ENCODE measurements at places on chromosomes 3 and 15. TPM values are rescaled to one million over a fixed set of nuclear protein-coding genes. Genes with fewer than 3 reads are reported as not detected.

GRCh38 chr3:107798381-107798780, 275.6 kb downstream of the BBX start:
- peaks cover 25% of the 10 kb centered on the region for H3K36me3 ChIP-seq
- no peak overlapping the region for H3K4me3 ChIP-seq
- no peaks in the 10 kb centered on the region for H3K27me3 ChIP-seq
- DNase-seq: no peak

GRCh38 chr3:61058836-61059235, 192.4 kb downstream of the FHIT start:
- H3K27me3 ChIP-seq: no peaks in the 10 kb centered on the region
- no peak overlapping the region for H3K4me3 ChIP-seq
- no peaks in the 10 kb centered on the region for H3K4me1 ChIP-seq
- no peaks in the 10 kb centered on the region for H3K36me3 ChIP-seq

The PIGB gene
- total RNA-seq: 46.6 TPM

DNA sequence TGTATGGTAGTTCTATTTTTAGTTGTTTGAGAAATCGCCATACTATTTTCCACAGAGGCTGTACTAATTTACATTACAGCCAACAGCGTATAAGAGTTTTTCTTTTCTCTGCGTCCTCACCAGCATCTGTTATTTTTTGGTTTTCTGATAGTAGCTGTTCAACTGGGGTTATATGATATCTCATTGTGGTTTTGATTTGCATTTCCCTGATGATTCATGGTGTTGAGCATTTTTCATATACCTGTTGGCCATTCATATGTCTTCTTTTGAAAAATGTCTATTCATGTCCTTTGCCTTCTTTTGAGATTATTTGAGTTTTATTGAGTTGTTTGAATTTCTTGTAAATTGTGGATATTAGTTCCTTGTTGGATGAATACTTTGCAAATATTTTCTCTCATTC, 114.6 kb downstream of the LRRK1 start:
- H3K4me3 ChIP-seq: no peak overlapping the region
- no peak for DNase-seq
- H3K27me3 ChIP-seq: no peaks in the 10 kb centered on the region
- H3K27ac ChIP-seq: peak overlapping the region; percentile 51
- H3K4me1 ChIP-seq: peaks cover 30% of the 10 kb centered on the region

DNA sequence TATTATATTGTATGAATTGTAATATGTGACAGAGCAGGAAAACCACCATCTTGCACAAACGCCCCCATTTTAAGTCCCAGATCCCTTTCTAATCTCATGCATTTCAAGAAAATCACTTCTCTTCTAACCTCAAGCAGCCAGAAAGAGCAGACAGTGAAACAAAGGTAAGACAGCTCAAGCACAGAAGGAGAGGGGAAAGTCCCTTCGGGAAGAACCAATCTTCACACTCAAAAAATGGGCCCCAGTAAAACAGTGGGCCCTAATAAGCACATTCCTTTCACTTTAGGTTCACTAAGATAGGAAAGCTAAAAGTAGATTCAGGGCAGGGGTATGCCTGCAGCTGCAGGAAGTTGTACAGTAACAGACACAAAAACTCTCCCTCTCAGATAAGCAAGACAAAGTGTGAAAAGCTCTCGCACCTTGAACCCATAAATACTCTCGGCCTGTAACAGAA, 1268.7 kb downstream of the SI start:
- H3K4me3 ChIP-seq: no peak overlapping the region
- H3K27ac ChIP-seq: no peak overlapping the region
- no peaks in the 10 kb centered on the region for H3K4me1 ChIP-seq
- H3K27me3 ChIP-seq: no peaks in the 10 kb centered on the region
- H3K36me3 ChIP-seq: no peaks in the 10 kb centered on the region
- no peak for DNase-seq

- no peak overlapping the region for H3K4me3 ChIP-seq
- H3K4me1 ChIP-seq: no peaks in the 10 kb centered on the region
- H3K27ac ChIP-seq: no peak overlapping the region
- DNase-seq: no peak
- no peaks in the 10 kb centered on the region for H3K36me3 ChIP-seq
- no peaks in the 10 kb centered on the region for H3K27me3 ChIP-seq
Observed at GRCh38 chr15:25852661-25853524, 10.2 kb downstream of the ATP10A start.

The PIERCE2 gene
- total RNA-seq: 6.9 TPM

DNA sequence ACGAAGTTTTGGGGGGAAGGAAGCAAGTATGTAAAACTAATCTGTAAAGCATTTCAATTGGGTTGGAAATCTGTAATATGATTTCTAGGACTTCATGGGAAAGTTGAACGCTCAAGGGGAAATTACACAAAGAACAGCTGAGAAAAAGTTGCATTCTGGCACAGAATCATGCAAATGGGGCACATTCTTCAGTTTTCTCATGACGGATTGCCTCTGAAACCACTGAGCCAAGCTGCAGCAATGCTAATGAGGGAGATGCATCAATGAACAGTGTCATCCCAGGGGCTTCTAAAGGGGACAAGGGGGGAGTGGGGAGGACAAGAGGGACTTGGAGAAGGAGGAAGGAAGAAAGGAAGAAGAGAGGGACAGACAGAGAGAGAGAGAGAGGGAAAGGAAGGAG, 291.4 kb upstream of the ATP11B start:
- DNase-seq: no peak
- no peak overlapping the region for H3K27ac ChIP-seq
- no peak overlapping the region for H3K4me3 ChIP-seq
- no peaks in the 10 kb centered on the region for H3K27me3 ChIP-seq

DNA sequence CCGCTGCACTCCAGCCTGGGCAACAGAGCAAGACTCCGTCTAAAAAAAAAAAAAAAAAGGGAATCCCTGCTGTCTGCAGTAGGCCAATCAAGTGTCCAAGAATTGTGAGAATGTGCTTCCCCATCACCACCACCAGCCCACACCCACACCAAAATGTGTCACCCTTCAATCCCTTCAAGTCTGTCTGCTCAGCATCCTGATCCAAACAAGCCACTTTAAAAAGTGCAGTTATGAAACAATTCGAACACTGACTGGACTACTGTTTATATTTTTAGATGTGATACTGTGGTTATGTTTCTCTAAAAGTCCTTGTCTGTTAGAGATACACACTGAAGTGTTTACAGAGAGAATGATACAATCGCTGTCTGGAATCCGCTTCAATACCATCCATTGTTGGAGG, 78.1 kb upstream of the CGNL1 start:
- DNase-seq: no peak
- no peak overlapping the region for H3K27ac ChIP-seq
- peaks cover 14% of the 10 kb centered on the region for H3K4me1 ChIP-seq
- no peaks in the 10 kb centered on the region for H3K36me3 ChIP-seq

The UBL7 gene
- total RNA-seq: 84.2 TPM

- H3K4me3 ChIP-seq: no peak overlapping the region
- no peak overlapping the region for H3K27ac ChIP-seq
- DNase-seq: no peak
- H3K27me3 ChIP-seq: no peaks in the 10 kb centered on the region
- no peaks in the 10 kb centered on the region for H3K4me1 ChIP-seq
Observed at GRCh38 chr3:184656829-184657681, 54.8 kb downstream of the MAGEF1 start.

DNA sequence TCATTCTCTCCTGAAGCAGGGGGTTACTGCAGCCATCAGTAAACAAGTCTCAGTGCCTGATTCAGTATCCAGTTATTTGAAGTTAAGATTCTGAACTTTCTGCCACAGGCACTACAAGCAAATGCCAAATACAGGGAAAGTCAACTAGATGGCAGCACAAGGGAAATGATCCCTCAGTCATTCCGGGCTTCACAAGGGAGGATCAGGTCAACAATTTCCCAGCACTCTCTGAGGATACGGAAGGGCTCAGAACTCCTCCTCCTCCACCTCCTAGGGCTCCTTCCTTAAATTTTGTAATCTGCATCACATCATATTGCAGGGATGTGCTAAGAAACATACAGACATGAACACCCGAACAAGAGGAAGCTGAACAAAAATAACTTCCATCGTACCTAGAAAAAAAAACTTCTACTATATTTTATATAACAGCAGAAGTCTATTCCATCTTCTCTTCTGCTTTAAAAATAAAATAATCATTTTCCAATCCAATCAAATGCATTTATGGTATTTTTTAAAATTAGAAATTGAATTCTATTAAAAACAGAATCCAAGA, 187.1 kb downstream of the FMN1 start:
- H3K27ac ChIP-seq: no peak overlapping the region
- DNase-seq: no peak

- no peaks in the 10 kb centered on the region for H3K36me3 ChIP-seq
- peak; percentile 47 for DNase-seq
Observed at GRCh38 chr15:50840520-50840919, 68.0 kb upstream of the AP4E1 start.

DNA sequence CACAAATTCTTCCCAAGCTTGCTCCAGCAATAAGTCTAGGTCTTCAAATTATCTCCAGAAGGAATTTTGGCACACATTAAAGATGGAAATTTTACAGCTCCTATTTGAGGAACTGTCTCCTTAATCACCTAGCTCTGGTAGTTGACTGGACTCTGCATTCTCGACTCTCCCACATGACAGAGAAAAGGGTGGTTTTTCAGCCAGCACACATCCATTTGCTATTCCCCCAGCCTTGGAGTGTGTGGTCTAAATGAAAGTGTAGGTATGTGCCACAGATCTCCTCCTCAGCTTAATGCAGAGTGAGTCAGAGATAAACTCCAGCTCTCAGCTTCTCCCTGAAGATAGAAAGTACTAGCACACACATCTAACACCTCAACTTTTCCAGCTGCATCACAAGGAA, 62.2 kb upstream of the ALCAM start:
- no peaks in the 10 kb centered on the region for H3K4me1 ChIP-seq
- no peak overlapping the region for H3K27ac ChIP-seq
- H3K36me3 ChIP-seq: no peaks in the 10 kb centered on the region
- no peak overlapping the region for H3K4me3 ChIP-seq

The CNBP gene
- total RNA-seq: 277 TPM

DNA sequence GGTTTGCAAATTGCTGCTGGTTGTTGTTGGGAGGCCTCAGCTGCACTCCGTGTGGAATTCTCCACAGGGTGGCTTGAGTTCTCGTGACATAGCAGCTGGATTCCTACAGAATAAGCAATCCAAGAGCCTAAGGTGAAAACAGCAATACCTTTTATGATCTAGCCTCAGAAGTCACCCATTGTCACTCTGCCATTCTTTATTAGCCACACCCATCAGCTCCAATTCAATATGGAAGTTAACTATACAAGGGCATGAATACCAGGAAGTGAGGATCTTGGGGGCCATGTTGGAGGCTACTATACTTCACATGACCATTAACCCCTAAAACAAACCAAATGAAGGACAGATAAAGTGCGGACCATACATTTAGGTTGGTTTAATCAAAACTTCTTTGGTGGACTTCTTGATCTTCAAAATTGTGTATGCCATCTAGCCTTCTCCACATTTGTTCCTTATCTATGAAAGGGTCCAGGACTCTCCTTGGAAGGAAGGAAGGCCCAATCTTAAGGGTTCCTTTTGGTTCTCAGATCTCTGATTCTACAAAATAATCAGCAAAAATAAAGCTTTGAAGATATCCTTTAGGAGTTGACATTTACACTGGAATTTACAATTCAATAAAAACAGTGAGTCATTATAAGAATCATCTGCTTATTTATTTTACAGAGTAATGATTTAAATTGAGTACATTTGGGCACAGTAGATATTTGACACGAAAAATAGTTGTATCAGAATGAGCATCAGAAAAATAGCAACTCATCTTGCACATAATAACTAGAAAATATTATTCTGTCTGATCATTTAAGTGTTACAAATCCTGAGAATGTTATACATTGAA, 21.5 kb downstream of the CIAO2A start:
- no peak overlapping the region for H3K27ac ChIP-seq
- no peaks in the 10 kb centered on the region for H3K27me3 ChIP-seq
- H3K4me1 ChIP-seq: peaks cover 7% of the 10 kb centered on the region

- no peak for DNase-seq
- H3K4me1 ChIP-seq: no peaks in the 10 kb centered on the region
- H3K4me3 ChIP-seq: no peak overlapping the region
Observed at GRCh38 chr3:132009241-132009640, 25.6 kb downstream of the CPNE4 start.

- no peaks in the 10 kb centered on the region for H3K27me3 ChIP-seq
- peak; percentile 63 for DNase-seq
- peak overlapping the region; percentile 72 for H3K4me3 ChIP-seq
- H3K4me1 ChIP-seq: peaks cover 79% of the 10 kb centered on the region
- peaks cover 40% of the 10 kb centered on the region for H3K36me3 ChIP-seq
Observed at GRCh38 chr15:85691350-85692240, 103.1 kb downstream of the KLHL25 start.

GRCh38 chr15:34773917-34774316, 19.1 kb upstream of the GJD2 start:
- H3K27ac ChIP-seq: no peak overlapping the region
- no peak overlapping the region for H3K4me3 ChIP-seq
- H3K36me3 ChIP-seq: no peaks in the 10 kb centered on the region
- DNase-seq: no peak

DNA sequence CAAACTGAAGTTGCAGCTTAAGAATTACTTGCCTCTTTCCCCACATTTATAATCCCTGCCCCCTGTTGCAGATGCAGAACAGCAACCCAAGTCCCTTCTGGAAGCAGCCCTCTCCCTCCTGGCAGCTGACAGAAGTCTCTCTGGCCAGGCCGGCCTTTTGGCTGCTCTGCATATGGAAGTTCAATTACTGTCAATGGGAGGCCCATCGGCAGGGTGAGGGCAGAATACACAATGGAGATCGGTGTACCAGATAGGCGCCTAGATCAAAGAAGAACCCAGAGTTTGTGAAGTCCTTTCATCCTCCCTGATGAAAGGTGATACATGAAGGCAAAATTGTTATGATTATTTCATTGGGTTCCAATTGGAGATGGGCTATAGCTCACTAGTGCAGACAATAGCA, 327.9 kb upstream of the CTNNB1 start:
- H3K27ac ChIP-seq: no peak overlapping the region
- H3K4me3 ChIP-seq: no peak overlapping the region
- no peaks in the 10 kb centered on the region for H3K4me1 ChIP-seq
- H3K36me3 ChIP-seq: no peaks in the 10 kb centered on the region

The GHRL gene
- total RNA-seq: 1.1 TPM

DNA sequence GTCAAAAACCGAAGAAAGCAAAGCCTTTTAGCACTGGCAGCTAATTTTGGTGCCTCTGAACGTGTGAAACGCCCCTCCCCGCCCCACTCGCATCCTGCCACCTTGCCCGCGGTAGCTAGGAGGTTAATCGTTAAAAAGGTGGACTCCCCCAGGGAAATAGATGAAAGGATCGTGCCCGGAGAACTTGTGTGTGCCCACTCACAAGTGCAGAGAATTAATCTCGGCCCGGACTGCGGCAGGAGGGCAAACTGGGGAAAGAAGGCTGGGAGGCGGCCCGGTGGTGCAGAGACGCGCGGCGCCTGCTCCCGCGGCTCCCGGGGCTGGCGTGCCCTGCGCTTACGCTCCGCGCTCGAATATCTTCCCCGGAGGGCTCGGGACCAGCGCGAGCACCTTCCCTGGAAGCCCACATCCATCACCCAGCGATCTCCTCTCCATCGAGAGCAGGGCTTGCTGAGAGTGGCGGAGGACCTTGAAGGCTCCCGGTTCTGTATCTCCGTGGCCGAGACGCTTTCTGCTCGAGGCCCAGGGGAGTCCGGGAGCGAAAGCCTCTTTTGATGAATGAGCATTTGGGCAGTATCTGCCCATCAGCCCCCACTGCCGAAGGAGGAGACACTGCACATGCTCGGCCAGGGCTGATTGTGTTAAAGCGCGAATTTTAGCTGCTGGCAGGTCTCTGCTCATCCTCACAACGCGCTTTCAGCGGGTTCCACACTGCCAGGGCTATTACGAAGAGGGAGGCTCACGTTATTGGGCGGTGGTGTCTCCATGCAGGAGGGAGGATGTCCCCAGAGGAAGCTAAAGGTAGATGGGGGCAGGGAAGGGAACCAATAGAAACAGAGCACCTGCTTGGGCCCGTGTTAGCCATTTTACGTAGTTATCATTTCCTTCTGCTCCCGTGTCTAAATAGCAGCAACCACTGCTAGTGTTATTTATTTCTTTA, 1.3 kb upstream of the SPTSSB start:
- no peaks in the 10 kb centered on the region for H3K27me3 ChIP-seq
- H3K4me3 ChIP-seq: no peak overlapping the region
- no peak for DNase-seq
- H3K27ac ChIP-seq: no peak overlapping the region
